ENCODE measurements at places on chromosomes 16 and 17. TPM values are rescaled to one million over a fixed set of nuclear protein-coding genes. Genes with fewer than 3 reads are reported as not detected.

CALB2 gene
- total RNA-seq: 1.6 TPM

DNA sequence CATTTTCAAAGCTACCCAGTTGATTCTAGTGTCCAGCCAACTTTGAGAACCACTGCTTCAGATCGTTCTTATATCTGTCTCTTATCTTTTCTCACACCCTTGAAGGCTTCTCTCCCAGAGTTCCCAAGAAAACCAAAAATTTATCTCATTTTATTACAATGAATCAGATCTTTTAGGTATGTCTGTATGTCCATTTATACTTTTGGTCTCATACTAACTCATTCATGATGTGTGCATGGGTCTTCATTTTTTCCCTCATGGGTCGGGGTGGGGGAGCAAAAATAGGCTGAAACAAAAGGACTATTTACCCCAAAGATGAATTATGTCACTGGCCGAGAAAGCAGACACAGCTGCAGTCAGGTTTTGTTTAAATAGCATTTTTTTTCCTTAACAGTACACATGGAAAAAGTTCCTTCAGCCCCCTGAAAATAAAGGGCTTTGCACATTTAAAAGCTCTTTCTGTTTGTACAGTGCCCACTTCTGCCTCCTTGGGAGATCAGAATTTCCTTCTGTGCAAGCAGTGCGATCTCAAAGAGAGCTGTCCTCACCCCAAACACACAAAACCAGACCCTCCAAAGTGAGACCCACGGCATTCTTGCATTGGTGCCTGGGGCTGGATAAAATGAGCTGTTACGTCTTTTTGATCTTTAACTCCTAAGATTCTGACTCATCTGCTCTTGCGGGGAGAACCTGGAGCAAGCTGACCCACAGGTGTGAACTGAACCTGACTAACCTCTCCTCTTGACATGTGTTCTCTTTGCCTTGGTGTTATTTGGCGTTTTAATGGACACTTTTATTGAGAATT, 251.2 kb upstream of the ELAC2 start:
- DNase-seq: no peak

- no peak for DNase-seq
These were observed 4.5 kb downstream of the SPATA20 start for GRCh38 chr17:50551433-50551815.

- no peak for DNase-seq
These were observed 19.3 kb downstream of the SHISA9 start for GRCh38 chr16:12920739-12921138.

TLCD2 gene
- total RNA-seq: 0.98 TPM

KRTAP4-5 gene
- total RNA-seq: not detected

GRCh38 chr16:84329843-84330684, 35.4 kb downstream of the WFDC1 start:
- no peak for DNase-seq

DNA sequence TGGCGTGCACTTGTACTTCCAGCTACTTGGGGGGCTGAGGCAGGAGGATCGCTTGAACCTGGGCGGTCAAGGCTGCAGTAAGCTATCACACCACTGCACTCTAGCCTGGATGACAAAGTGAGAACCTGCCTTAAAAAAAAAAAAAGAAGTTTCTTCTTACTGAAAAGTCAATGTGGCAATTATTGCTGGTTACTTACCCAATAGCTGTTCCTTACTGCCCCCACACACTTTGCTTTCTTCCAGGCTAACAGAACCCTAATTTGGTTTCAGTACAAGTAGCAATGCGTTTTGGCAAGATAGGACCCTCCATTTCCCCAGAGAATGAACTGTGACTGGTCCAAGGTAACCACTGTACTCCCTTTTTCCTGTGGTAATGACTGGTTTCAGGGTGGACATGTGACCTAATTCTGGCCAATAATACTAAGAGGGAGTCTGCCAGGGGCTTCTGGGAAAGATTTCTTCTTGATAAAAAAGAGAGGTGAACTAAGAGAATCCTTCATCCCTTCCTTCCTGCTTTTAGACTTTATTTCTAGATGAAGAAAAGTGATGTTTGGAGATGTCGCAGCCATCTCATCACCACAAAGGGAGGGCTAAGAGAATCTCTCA, 58.8 kb upstream of the MSI2 start:
- DNase-seq: no peak

TMEM235 gene
- total RNA-seq: not detected

PRSS36 gene
- total RNA-seq: not detected

DNA sequence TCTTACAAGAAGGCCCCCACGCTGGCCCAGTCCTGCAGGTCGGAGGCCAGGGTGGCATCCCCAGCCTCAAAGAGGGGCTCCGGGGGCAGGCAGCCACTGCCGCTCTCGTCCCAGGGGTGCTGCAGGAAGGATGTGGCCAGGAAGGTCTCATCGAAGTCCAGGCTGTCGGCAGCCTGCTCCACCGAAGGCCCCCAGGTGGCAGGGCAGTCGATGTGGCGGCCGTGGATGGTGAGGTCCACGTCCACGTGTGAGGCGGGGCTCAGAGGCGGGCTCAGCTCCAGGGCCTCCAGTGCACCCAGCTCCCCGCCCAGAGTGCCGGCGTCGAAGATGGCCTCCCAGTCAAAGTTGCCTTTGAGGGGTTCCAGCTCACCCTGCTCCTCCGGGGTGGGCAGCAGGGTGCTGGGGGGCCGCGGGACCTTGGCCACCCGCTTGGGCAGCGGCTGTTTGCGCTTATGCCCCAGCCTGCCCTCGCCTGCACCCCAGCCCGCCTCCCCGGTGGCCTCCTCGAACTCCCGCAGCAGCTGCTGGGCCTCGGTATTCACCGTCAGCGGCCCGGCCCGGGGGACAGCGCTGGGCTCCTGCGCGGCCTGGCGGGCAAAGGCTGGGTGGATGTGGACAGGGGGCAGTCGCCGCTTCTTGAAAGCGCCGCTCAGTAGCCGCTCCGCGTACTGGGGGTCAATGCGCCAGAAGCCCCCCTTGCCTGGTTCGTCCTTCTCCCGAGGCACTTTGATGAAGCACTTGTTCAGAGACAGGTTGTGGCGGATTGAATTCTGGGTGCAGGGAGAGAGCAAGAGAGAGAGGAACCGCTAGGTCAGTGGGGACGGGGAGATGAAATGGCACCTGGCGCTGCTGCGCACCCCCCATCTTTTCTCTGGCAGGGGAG, 3.5 kb downstream of the FOXJ1 start:
- no peak for DNase-seq

DNA sequence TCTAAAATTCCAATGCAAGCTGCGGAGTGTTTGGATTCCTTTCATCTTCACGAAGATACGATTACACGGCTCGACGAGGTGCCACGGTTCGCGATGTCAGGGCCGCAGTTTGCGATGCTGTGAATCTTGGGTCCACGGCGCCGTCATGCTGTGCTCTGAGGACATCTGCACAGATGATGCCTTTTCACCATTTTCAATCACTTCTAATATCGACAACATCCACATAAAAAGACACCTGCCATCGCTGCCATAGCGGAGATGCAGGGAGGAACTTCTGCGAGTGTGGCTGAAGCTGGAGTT, 6.8 kb upstream of the APRT start:
- no peak for DNase-seq

DNA sequence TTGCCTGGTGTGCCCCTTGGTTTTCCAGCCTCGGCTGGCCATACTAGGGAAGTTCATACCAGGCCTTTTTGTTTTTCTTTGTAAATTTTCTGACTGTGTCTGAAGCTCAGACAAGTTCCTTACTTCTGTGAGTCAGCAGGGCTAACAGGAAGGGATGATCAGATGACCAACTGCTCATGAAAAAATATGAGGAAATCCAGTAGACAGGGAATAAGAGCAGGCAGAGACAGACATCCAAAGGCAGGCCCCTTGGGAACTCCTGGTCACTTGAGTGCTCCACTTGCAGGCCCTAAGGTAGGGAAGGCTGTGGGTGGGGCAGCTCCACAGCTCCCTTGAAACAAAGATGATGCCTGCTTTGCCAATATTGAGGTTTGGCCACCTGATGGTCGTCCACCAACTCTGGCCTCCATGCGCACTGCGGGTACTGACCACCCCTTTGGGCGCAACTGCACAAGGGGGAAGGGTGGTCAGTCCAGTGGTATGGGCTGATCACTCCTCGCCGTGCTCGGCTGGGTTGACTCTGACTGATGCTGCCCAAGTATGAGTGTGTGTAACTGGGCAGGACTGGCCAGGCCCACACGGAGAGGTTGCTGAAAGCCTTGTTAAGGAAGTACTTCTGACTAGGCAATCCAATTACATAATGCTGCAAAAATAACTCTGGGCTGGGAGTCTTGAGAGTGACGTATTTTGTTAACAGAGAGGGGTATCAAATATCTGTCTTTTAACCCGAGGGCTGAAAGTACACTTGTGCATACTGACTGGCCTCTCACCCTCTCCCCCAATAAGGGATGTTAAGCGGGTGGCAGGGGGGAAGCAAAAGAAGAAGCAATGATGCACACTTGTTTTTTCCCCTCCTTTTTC, 20.8 kb upstream of the ZFHX3 start:
- peak; percentile 75 for DNase-seq

DNA sequence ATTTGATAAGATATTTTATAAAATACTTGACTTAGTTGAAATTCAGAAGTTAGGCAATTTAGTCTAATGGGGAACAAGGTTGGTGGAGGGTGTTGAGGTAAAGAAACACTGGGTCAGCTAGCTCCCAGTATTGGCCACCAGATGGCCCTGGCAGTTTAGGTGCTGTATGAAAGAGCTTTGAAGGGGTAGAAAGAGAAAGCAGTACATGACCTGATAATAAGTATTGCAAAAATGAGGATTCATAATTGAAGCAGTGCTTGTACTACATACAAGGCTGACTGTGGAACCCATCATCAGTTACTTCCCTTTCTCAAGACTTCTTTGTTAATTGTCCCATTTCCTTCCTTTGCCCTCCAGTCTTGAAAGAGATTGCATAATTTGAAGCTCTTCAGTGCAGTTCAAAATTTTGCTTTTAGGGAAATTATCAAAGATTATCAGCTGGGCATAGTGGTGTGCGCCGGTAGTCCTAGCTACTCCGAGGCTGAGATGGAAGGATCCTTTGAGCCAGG, 29.4 kb downstream of the TANC2 start:
- DNase-seq: peak; percentile 28

STX1B gene
- total RNA-seq: 0.46 TPM

NEUROD2 gene
- not detected for total RNA-seq

GRCh38 chr16:83955218-83956130, 2.4 kb downstream of the OSGIN1 start:
- DNase-seq: no peak

DNA sequence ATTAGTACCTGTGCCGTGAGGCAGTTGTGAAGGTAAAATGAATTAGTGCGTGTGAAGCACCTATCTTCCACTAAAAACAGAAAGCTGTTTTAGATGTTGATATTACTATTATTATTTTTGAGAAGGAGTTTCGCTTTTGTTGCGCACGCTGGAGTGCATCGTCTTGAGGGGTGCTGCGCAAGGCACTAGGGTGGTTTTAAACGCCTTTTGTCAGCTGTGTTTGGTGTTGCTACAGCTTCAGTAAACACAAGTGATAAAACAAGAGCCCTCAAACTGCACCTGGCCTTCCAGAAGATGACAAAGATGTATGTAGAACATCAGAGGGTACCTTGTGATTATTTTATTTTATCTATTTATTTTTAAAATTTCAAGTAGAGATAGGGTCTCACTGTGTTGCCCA, 38.2 kb downstream of the PLCG2 start:
- no peak for DNase-seq

MT4 gene
- total RNA-seq: not detected

KRT20 gene
- not detected for total RNA-seq

HBA2 gene
- total RNA-seq: not detected

DNA sequence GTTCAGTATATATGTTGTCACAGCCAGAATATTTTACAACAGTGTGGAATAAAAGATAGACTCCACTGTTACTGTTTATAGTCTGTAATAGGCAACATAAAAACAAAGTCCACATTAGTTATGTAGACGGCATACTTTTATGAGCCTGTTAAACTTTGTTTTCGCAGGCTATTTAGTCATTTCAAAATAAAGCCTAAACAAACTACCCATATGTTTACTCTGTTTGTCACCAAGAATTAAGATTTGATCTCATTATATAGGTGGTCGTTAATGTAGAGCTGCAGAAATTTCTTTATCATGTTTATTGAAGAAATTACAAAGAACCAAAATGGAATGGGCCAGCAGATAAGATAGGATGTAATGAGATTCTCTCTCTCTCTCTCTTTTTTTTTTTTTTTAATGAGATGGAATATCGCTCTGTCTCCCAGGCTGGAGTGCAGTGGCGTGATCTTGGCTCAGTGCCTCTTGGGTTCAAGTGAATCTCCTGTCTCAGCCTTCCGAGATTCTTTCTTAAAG, 943.8 kb upstream of the SOX9 start:
- no peak for DNase-seq

GRCh38 chr17:16477255-16477654, 14.7 kb downstream of the LRRC75A start:
- no peak for DNase-seq

DNA sequence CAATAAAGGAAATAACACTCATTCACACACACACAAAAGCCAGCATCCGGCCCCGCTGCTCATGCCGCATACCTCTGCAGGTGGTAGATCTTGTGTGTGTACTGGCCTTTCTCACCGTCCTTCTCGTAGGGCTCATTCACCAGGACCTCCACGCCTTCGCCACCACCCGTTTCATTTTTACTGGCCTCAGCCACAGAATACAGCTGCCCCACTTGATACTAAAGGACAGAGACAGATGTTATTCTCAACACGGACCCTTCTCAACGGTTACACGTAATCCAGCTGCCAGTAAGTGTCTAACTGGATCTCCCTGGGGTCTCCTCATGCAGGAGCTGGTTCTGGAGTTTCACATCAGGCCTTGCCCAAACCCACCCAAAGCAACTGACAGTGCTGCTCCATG, 9.7 kb downstream of the PITPNA start:
- no peak for DNase-seq

GRCh38 chr17:11874756-11875155, 122.5 kb downstream of the ZNF18 start:
- no peak for DNase-seq

DNA sequence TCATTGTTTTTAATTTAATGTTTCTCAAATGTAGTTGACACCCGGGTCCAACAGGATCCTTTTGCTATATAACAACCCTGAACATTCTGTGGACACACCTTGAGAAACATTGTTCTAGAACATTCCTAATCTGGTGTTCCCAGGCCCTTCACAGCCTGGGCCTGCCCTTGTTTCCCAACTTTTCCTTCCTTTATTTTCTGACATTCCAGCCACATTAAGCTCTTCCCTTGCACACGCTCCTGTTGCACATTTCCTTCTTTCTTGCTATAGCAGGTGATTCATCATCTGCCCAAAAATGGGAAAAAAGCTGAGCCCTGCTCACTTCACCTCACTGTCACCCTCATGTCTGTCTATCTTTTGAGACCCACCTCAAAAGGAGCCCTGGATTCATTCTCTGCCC, 67.9 kb upstream of the MARCHF10 start:
- no peak for DNase-seq

SPSB3 gene
- 19.7 TPM for total RNA-seq

GRCh38 chr16:48102083-48103008, 53.4 kb downstream of the ABCC12 start:
- no peak for DNase-seq

- no peak for DNase-seq
These were observed 119.2 kb downstream of the METRNL start for GRCh38 chr17:83198366-83199341.

All from NCI-H460 (cell line).